D341Med (cell line): ENCODE measurements at places on chromosomes 12 and 14.

DNA sequence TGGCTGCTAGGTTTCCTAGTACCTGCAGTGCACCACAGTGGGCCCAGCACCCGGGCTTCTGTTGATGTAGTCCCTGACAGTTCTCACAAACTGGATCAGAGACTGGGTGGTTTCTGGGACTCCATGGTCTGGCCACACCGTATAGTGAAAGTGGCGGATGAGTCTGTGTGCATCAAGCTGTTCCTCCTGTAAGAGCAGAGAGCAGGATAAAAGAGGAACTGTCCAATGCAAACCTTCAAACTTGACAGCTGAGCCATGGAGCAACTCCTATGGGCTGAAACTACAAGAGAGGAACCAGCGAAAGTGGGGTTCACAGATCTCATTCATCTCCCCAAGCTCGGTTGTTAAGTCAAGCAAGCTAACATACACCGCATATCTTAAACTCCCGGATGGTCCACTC lies 102.8 kb downstream of the PTPRB start:
- no peak for DNase-seq

GRCh38 chr14:49250109-49250508 lies 336.1 kb downstream of the RPS29 start:
- no peak for DNase-seq

DNA sequence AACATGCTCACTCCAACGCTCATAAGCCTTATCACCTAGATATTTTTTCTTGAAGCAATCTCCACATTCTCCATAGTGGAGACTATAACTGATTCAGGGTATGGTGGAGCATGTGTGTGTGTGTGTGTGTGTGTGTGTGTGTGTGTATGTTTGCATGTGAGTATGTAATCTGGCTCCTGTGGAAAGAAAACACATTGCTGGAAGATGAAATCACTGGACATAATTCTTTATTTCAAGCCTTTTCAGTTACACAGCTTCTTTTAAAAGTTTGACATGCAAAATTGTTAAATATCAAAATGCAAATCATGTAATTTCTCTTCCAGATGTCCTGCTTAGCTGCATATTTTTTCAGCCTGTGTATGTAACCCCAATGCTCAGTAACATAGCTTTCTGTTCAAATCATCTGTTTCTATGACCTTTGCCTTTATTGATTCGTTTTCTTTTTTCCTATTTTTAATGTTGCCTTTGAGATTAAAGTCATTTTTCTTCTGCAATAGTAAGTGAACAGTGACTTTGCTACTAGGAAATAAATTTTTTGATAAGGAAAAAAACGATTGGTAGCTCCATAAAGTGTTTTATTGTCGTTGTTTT lies 80.5 kb upstream of the BTG1 start:
- no peak for DNase-seq

DNA sequence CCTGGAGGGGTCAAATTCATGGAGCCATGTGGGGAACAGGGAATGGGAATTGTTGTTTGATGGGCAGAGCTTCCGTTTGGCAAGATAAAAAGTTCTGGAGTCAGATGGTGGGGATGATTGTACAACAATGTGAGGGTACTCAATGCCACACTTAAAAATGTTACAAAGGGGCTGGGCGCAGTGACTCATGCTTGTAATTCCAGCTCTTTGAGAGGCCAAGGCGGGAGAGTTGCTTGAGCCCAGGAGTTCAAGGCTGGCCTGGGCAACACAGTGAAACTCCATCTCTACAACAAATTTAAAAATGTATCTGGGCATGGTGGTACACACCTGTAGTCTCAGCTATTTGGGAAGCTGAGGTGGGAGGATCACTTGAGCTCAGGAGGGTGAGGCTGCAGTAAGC lies 66.0 kb upstream of the DIO3 start:
- no peak for DNase-seq

DNA sequence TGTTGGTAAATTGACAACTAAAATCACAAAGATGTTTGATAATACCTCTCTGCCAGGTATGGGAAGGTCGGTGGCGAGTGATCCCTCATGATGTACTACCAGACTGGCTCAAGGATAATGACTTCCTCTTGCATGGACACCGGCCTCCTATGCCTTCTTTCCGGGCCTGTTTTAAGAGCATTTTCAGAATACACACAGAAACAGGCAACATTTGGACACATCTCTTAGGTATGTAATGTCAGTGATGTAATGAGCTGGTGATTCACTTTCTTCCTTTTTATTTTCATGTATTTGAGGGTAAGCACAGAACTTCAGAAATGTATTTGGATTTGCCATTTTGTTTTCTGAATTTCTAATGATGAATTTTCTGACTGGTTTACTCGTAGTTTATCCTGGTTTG lies 42.6 kb upstream of the LRTM2 start:
- no peak for DNase-seq

- DNase-seq, result no peak
Measured at GRCh38 chr12:24839268-24839791, 109.6 kb downstream of the BCAT1 start.

DNA sequence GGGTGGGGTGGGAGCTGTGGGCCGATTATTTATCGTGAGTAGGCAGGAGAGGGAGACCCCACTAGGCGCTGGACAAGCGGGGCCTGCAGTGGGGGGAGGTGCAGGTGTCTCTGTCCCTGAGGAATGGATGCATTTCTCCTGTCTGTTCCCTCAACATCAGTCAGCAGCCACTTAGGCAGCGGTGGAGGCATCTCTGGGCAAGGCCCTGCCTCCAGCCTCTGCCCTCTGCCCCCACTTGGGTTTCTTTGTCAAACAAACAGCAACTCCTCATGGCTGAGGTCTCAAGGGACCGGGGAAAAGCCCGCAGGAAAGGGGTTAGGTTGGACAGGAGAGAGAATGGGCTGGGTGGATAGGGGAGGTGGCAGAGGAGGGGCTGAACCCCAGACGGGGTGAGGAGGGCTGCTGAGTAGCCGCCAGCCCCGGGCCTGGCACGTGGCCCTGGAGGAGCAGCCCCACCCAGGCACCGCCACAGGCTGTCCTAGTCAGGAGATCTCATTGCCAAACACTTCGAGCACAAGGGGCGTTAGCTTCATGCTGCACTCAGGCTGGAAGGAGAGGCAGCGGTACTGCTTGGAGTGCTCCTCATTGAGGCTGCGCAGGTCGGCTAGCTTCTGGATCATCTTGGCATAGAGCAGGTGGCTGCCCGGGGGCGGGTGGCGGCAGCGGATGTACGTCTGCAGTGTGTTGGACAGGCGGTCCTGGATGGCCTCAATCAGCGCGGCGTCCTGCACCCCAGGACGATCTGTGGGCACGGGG lies 24.7 kb upstream of the HDAC7 start:
- DNase-seq, result no peak

GRCh38 chr12:108561852-108562347 lies 496 bp upstream of the ISCU start:
- no peak for DNase-seq

DNA sequence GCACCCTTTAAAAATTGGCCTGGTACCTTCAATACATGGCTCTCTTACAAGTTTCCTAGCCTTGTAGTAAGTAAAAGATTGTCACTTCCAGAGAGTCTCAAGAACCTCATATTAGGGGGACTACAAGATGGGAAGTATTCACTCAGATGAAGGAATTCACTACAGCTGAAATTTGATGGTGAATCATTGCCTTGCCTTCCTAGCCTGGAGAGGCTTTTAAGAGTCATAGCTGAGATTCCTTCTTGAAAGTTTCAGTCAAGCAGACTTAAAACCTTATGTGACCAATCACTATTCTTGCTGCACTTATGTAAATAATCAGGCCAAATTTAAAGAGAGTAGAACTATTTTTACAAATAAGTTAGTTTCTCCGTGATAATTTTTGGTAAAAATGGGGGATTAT lies 451.6 kb downstream of the TRHDE start:
- DNase-seq, result no peak

DNA sequence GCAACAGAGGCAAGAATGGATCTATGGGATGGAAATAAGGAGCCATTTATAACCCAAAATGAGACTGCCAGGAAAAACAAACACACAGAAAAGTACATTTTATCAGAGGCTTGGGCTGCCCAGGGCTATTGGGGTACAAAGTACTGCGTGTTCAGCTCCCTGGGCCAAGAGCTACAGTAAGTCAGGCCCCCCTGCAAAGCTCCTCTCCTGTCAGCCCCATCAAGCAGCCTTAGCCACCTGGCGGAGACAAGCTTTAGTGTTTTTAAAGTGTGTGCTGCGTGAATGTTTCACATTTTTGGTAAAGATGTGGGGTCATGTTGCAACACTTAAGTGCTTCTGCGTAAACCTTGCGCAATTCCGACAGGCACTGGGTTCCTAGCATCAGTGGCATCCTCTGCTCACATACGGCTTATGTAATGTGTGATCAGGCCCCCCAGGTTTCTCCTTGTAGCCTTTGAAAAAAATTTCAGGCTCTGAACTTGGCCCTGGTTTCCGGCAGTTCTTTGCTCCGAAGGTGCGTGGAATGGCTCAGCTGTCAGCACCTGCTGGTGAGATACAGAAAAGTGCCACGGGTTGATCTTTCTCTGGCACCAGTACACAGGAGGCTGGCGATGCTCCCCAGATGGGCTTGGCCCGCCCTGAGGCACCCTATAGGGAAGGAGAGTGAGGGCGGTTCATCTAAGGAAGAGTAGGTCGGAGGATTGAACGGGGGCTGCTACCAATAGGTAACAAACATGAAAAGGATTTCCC lies 198.7 kb upstream of the EEA1 start:
- no peak for DNase-seq
